T-helper 2 cell treated with Interferon-gamma antibody and Interleukin-4, amounts not matched to agents 5 μg/mL and 100 μg/mL, for 36 hours (primary cell): ENCODE measurements at places on chromosomes 2 and 18.
A peak's percentile ranks its signal among the peaks of the same experiment; 100 is the strongest.

DNA sequence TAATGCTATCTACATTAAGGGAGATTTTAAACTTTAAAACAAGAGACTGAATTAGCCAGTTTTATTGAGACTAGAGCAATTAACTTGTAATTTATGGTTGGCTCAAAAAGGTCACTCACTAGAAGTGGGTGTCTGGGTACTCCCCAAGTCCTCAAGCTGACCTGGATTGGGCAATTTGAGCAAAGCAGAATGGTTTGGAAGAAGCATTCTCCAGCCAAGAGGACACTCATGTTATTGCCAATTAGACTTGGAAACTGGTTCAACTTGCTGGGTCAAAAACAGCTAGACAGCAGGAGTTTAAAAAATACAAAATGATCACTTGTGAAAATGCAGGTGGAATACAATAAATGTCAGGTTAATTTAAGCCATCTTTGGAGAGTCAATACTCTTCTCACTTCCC lies 29.5 kb upstream of the MYO1B start:
- DNase-seq = no peak

GRCh38 chr18:52439457-52439856 lies 99.5 kb downstream of the DCC start:
- DNase-seq = no peak

- DNase-seq = no peak
Observed at GRCh38 chr2:1956520-1957289, 212.4 kb upstream of the PXDN start.

- DNase-seq = no peak
Observed at GRCh38 chr2:98738304-98738703, 7.4 kb upstream of the MGAT4A start.

GRCh38 chr2:212117926-212118325 lies 420.7 kb downstream of the ERBB4 start:
- no peak for DNase-seq

- DNase-seq = no peak
Observed at GRCh38 chr2:171226461-171226860, 65.8 kb upstream of the TLK1 start.

DNA sequence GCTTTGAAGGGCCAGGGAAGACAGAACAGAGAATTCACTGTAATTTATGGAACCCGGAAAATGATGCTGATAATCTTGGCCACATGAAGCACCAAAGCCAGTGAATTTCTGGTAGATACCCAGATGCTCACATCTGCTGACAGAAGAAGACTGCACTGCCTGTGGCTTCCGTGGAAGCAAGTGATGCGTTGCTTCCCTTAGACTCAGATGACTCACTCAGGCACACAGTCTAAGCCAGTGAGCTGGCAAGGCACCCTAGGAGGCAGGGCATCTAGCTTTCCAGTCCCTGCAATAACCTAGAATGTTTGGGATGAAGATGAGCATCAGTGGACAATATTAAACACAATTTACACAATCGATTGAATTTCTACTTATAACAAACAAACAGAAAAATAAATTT lies 284.7 kb downstream of the CMPK2 start:
- no peak for DNase-seq

DNA sequence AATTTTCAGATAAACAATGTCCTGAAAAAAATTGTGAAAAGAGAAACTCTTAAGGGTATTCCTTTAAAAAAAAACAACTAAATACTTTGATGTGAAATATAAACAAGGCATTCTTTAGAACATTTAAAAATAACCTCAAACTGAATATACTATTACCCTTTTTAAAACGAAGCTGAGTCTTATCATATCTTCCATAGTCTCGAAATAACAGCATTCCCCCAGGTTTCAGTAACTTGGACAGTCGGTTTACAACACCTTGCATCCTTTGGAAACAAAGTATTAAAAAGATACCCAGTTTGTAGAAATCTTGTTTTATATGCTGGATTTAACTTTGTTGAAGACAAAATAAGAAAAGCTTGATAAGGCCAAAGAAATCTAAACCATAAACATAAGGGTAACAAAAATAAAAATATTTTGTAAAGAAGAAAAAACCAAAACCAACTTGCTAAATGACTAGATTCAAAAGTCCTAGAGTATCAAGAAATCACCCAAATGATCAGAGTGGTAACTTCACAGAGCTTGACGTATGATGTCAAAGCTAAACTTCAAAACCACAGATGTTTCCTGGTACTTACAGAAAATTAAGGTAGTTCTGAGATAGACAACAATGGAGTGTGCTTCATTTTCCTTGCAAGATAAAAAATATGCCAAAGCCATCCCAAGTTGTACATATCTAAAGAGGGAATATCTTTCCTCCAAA lies 107.8 kb downstream of the METTL8 start:
- no peak for DNase-seq

DNA sequence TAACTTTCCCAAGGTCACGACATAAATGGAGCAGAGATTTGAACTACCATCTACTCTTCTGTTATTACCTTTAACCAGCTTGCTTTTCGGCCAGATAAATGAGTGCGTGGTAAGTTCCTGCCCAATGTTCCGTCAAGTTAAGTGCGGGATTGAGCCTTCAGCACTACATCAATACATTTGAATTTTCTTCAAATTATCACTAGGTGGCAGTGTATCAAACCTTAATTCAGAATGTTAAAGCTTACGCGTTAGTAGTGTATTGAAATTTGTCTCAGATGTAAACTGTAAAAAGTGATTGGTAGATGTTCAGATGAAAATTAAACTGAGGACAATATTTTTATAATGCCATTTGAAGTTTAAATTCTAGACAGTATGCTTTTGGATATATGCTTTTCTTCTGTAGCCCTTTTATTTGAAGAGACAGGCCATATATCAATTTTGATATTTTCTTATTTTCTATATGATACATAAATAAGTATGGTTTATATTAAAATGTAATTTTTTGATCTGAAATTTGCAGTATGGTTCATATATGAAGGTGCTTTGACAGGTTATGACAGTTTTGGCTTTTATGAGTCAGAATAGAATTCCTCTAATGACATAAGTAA lies 681.3 kb downstream of the ADCYAP1 start:
- DNase-seq = no peak

- no peak for DNase-seq
Observed at GRCh38 chr2:206481056-206481455, 37.7 kb downstream of the ADAM23 start.

DNA sequence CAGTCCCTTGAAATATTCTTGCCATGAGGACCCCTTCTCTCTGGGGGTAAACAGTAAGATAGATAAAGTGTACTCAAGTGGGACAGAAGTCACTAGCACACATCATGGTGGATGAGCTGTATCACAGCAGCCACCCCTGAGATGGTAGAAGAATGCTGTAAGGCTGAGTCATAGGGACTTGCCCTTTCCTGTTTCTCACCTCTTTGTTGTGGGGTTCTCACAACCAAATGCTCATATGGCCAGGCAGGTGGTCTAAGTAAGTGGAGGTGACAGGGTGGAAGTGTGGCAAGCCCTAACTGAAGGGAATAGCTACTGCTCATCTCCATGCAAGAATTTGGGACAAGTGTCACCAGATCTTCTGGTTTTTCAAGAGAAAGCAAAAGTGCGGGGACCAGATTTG lies 202.7 kb upstream of the SLC14A2 start:
- DNase-seq = no peak

DNA sequence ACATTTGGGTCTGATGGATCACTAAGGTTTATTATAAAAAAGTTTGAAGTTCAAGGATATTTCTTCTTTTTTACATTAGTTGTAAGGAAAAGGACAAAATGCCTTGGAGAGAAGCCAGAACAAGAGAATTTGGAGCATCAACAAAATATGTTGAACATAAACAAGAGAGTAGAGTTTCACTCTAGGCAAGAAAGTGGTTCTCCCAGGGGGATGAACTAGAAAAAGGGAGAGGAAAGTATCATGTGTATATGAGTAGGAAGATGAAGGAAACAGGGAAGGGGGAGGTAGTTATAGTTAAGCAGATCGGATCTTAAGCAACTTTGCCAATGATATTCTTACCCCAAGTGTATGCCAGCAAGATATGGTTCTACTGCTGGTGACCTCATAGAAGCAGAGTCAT lies 63.8 kb upstream of the GALNT3 start:
- DNase-seq = no peak

DNA sequence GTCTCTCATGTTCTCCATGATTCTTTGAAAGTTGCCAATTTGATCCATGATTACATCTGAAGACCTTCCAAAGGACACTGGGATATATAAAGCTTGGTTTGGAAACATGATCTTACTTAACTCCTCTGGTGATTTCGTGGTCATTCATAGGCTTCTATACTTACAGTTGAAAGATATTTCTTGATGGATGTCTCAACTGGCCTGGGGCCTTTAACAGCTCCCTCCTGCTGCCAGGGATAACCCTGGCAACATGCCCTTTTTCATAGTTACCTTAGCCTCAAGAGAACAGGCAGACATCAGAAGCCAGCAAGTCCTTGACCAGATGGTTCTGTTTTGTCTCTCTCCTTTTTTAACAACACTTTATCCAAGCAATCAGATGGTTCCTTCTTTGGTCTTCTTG lies 23.5 kb upstream of the MFF start:
- no peak for DNase-seq

GRCh38 chr2:164826293-164827243 lies 15.1 kb downstream of the COBLL1 start:
- DNase-seq = no peak

GRCh38 chr18:36812678-36813077 lies 16.1 kb downstream of the TPGS2 start:
- DNase-seq = no peak

DNA sequence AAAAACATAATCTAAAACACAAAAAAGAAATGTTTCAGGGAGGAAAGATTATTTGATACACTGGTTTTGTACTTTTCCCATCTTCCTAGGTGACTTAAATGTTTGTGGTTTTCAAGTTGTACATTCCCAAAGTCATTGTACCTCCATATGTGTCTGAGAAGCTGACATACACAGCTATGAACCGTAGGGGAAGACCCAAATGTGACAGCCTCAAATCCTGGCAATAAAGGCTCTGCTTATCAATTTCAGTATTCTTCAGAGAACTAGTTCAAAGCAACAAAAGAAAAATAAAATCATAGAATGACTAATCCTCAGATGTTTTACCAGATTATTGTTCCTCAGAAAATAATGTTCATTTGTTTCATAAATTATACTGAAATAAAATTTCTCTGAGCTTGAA lies 2.5 kb downstream of the DYNC2LI1 start:
- peak; percentile 43 for DNase-seq

- no peak for DNase-seq
Observed at GRCh38 chr2:58762176-58762781, 521.2 kb upstream of the FANCL start.

DNA sequence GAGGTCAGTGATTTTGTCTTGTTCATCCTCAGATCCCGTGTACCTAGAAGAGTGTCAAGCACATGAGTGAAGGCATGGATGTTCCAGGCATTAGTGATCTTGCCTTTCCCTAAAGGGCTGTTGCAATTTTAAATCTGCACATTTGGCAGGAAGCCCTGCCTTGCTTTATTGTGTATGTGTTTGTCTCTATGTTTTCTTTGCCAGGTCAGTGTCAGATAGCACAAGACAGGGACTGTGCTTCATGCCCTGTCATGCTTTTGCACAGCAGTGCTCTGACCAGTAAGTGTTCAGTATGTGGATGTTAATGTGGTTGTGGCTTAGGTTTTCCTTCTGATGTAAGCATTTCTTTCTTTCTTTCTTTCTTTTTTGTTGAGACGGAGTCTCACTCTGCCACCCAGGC lies 131.5 kb downstream of the RGPD3 start:
- no peak for DNase-seq

DNA sequence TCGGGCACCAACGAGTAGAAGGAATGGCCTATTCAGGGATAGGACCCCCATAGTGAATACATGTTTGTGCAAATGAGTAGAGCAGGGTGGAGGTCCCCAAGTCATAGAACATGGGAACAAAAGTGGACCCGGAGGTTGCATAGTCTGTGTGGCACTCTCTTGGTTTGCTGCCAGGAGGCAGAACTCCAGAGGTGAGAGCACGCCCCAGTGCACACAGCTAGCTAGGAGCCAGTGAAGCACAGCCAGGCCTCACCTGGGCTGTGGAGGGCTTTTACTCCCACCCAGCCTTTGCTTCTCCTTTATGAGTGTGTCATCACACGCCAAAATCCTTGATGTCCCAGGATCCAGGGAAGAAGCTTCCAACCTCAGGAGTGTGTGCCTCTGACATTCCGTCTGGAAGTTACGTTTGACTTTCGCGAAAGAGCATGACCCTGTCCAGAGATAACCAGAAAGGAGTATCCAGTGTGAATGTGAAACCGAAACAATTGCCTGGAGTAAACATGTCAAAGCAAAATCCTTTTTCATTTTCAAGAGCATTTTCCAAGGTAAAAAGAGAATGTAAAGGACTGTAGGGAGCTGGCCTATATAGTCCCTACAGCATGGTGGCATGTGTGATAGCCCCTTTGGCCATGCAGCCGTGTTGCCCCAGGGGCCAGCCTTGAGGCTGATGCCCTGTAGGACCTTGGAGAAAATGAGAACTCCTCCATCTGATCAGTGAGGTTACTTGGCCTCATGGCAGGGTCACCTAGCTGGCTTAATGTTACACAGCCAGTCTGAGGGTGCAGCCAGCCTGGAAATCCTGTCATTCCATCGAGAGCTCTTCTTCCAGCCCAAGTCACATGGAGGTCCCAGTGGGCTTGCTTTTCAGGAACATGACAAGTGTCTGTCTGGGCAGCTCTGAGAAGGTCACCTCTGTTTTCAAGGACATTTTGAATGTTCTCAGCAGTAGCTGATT lies 8.8 kb downstream of the TRIB2 start:
- DNase-seq = no peak

DNA sequence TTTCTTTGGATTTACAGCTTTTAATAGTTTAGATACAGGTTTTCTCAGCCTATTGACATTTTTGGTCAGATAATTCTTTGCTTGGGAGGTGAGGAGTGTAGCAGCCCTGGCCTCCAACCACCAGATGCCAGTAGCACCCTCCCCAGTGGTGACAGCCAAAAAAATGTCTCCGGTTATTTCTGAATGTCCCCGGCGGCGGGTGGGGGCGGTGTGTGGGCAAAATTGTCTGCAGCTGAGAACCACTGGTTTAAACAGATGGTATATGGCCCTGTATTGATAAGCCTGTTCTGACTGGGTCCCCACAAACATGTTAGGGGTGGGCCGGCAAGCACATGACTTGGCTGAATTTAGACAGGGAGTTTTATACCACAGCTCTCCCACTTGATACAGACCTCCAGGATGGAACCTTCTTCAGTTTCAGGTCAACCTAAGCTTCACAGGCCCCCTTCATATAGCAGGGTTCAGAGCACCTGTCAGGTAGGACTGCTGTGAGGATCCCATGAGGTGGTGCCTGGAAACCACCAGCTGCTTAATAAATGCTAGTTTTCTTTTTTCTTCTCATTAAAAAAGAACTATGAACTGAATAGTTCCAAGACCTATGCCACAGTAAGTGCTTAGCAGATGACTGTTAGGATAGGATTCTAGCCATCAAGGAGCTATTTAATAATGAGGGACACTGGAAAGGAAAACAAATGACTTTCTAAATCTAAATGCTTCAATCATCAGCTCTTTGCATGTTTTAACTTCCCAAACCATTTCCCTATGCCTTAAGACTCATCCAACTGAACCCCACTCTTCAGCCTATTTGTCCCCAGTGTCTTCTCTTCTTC lies 18.1 kb downstream of the LPIN2 start:
- DNase-seq = peak; percentile 82

DNA sequence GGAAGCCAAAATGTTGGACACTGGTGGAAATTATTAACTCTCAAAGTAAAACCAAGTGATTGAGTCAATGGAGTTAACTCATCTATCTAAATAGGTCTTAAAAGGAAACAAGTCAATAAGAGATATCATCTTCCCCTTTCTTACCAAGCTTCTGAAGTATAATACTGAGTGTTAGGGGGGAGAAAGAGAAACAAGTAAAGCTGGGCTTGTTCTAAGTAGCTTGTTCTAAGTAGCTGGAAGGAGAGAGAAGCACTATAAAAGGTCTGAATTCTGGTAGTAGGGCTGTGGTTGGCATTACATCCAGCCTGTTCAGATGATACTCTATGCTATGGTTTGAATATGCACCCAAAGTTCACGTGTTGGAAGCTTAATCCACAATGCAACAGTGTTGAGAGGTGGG lies 26.8 kb downstream of the YES1 start:
- no peak for DNase-seq
